GOT3 (cell line): ENCODE measurements at places on chromosomes 6 and 20.

DNA sequence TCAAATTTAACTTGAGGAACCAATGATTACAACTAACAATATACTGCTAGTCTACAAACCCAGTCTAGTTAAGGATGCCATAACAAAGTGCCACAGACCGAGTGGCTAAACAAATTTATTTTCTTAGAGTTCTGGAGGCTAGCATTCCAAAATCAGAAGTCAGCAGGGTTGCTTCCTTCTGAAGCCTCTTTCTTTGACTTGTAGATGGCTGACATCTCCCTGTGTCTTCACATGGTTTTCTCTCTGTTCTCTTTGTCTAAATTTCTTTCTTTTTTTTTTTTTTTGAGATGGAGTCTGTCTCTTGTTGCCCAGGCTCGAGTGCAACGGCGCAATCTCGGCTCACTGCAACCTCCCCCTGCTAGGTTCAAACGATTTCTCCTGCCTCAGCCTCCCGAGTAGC is 56.1 kb downstream of the NCOA3 start:
- no peak for DNase-seq

GRCh38 chr6:365835-366234 is 25.7 kb upstream of the IRF4 start:
- DNase-seq = no peak

DNA sequence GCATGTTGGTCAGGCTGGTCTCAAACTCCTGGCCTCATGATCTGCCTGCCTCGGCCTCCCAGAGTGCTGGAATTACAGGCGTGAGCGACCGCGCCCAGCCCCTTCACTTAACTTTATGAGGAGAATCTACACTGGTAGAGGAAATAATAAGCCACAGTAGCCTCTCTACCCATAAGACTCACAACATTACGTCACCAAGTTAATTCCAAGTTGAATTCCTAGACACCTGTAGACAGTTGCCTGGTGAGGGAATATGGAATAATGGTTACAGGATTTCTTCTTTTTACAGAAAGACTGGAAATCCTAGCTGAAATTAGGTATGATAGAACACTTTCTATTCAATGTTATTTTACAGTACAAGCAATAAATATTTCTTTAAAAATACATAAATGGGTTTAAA is 854.5 kb upstream of the EYS start:
- DNase-seq = no peak

- DNase-seq = no peak
Measured at GRCh38 chr6:134162932-134163331, 110.5 kb upstream of the SLC2A12 start.

GRCh38 chr20:58584051-58584824 is 66.8 kb upstream of the STX16 start:
- DNase-seq = no peak

DNA sequence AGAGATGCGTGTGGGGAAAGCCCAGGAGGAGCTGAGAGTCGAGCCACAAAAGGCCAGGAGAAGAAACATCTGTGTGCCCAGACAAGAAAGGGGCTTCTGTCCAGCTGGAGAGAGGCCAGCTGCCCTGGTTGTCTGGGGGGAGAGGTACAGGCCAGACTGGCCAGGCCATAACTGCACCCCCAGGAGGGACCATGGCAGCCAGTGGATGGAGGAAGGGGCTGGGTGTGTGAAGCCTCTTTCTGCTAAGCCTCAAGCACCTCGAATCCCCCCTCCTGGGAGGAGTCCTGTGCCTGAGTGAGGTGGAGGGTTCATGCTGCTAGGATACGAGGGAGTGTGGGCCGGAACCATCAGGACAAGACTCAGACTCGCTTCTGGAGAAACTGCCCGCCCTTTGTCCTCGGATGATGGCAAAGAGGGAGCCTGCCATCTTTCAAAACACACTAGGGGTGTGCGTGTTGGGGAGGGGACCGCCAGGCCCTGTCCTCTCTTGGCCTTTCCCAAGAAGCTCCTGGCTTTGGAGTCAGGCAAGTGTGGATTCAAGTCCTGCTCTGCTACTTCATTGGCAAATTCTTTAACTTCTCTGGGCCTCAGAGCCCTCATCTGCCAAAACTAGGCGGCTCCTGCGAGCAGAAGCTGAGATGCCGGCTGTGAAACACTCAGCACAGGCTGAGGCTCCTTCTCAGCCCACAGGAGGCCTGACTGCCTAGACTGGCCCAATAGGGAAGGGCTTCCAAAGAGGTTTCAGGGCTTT is 90.3 kb downstream of the ASXL1 start:
- no peak for DNase-seq

DNA sequence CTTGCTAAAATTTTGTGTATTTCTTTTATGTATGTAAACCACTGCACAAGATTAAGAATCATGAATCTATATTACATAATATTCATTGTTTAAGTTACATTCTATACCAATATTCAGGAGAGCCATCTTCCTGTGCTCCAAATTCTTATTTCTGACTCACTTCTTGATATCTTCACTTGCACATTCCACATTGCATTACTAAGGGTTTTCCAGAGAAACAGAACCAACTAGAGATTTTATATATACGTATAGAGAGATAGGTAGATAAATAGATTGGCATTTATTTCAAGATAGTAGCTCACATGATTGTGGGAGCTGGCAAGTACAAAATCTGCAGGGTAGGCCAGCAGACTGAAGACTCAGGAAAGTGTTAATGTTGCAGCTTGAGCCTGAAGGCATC is 222.2 kb upstream of the PRSS16 start:
- DNase-seq = no peak

DNA sequence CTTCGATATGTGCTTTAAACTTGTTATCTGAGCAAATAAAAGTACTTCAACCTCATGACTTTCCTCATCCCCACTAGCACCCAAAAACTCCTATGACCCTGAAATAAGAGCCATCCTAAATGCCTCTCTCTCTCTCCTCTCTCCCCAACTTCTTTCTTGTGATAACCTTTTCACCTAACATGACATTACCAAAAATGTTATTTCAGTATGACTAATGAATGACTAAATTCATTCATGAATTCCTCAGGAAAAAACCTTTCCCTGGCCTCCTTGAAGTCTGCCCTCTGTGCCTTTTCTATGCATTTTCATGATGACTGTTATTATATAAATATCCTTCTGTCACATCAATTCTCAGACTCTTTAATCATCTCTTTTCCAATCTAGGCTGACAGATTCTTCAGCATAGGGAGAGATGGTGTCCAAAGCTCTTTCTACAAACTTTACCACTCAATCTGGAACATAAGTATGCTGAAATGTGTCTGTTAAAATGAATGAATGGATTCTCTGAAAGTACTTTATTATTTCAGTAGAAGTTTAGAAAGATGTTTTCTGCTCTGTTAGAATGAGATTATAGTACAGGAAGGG is 114.3 kb upstream of the GGTLC1 start:
- no peak for DNase-seq

- no peak for DNase-seq
Measured at GRCh38 chr6:38831865-38832264, 116.8 kb downstream of the DNAH8 start.

- DNase-seq = no peak
Measured at GRCh38 chr20:43550456-43550855, 8.4 kb upstream of the SGK2 start.

GRCh38 chr20:17227219-17227575 is 357 bp downstream of the PCSK2 start:
- DNase-seq = no peak

DNA sequence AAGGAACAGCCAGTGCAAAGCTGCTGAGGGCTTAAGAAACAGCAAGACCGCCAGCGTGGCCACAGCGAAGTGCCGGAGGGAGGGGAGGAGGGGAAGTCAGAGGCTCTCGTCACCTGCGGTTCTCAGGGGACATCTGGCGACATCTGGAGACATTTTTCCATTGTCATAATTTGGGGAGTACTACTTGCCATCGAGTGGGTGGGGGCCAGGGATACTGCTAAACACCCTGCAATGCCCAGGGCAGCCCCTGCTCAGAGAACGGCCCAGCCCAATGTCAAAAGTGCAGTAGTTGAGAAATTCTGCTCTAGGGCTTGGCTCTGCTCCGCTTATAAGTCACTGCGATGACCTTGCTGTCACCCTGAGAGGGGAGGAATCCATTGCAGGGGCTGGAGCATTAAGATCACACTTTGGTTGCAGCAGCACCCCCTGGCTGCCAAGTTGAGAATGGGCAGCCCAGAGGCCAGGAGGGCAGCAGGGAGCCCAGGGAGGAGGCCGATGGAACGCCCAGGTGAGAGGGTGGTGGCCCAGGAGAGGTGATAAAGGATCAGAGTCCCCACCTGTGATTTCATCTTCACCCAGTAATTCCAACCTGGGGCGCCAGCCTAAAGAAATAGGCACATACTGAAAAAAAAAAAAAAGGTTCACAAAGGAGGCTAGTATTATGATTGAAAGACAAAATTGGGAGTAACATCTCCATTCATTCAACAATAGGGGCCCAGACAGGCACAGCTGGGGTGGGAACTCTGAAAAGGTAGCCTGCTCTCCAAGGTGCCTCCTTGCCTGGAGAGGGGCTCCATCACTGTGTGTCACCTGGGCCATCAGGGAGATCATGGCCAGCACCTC is 218.2 kb downstream of the BMP7 start:
- no peak for DNase-seq

GRCh38 chr6:159979136-159979874 is 10.4 kb downstream of the IGF2R start:
- DNase-seq = no peak

DNA sequence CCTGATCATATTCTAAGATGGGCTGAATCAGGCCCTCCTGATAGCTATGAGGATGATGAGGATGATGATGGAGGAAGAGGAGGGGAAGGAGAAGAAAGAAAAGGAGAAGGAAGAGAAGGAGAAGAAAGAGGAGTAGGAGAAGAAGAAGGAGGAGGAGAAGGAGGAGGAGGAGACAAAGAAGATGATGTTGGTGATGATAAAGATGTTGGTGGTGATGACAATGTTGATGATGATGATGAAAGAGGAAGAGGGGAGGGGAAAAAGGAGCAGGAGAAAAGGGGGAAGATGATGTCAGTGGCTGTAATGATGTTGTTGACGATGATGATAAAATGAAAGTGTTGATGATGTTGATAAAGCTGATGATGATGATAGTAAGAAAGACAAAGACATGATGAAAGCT is 119.5 kb downstream of the CDC5L start:
- no peak for DNase-seq

- no peak for DNase-seq
Measured at GRCh38 chr20:11922561-11922960, 4.9 kb downstream of the BTBD3 start.

DNA sequence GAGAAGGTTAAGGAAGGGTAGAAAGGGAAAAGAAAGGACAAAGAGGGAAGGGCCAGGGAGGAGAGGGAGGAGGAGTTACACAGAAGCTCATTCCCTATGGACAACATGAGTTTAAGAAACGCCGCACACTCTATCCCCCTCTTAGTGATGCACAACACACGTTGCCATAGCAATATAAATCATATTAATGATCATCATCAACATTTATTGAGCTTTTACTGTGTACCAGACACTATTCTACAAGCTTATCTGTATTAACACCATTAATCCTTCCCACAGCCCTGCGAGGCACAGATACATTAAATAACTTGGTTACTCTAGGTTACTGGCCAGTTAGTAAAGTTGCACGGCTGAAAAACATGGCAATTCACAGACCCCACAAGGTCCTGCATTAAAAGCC is 234.8 kb downstream of the PTPRT start:
- no peak for DNase-seq

DNA sequence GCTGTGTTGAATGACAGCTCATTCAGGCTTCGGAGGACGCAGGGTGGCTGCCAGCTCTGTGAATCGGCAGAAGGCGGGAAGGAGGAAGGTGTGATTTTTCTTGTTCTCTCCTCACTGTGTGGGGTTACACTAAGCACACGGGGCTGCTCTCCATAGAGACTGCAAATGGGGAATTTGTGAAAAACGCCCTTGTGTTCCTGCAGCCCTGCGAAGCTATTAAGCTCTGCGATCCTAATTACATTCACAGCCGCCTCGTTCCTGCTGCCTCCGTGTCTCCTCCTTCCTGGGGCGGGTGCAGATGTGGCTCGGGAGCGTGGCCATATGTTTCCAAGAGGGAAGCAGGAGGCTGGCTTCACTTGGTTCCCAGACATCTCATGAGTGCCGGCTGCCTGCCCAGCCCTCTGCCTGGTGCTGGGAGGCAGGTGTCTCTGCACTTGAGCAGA is 124.0 kb downstream of the TOX2 start:
- DNase-seq = no peak

DNA sequence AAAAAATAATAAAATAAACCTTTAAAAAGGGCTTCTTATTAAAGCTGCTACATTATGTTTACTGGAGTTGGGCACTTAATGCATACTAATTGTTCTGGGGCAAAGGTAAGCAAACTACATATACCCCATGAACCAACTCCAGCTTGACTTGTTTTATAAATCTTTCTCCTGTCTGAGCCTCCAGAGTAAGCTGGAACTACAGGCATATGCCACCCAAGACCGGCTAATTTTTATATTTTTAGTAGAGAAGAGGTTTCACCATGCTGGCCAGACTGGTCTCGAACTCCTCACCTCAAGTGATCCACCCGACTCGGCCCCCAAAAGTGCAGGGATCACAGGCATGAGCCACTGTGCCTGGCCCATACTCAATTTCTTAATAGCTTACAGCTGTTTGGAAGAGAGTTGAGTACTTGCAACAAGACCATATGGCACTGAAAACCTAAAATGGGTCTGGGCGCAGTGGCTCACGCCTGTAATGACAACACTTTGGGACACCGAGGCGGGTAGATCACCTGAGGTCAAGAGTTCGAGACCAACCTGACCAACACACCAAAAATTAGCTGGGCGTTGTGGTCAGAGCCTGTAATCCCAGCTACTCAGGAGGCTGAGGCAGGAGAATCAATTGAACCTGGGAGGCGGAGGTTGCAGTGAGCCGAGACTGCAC is 19.9 kb downstream of the ROMO1 start:
- DNase-seq = no peak

DNA sequence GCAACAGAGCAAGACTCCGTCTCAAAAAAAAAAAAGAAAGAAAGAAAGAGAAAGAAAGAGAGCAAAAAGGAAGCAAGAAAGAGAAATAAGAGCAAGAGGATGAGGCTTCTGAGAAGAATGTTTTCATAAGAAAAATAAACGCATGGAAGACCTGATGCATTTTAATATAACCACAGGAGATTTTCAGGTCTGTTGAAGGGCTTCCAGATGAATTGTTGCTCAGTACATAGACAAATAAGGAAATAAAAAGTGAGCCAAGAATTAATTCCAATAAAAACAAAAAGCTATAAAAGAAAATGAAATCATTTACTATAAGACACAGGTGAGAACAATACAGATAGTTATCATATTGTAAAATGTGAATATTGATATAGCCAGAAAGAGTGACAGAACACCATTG is 43.5 kb downstream of the PERP start:
- DNase-seq = no peak

DNA sequence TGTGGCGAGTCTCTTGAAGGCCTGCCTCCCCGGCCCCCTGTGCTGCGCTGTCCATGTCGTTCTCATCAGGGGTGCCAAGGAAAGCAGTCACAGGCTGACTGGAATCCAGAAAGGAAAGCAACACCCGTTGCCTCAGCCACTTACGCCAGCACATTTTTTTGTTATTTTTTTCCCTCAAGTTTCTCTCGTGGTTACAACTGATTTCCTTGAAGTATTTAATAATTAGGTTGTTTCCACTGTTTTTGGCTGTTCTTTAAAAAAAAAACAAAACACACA is 17.9 kb upstream of the SLC22A1 start:
- DNase-seq = no peak

- no peak for DNase-seq
Measured at GRCh38 chr6:139240161-139241010, 51.4 kb downstream of the TXLNB start.

- DNase-seq = no peak
Measured at GRCh38 chr20:60063739-60064380, 105.6 kb downstream of the CDH26 start.

- no peak for DNase-seq
Measured at GRCh38 chr20:60009318-60009717, 51.1 kb downstream of the CDH26 start.

GRCh38 chr6:26358511-26358981 is 6.5 kb upstream of the BTN3A2 start:
- no peak for DNase-seq
